Stimulated activated CD4-positive, alpha-beta T cell treated with anti-CD3 and anti-CD28 coated beads, Interleukin-15, amount 100 ng/mL, for 48 hours (primary cell): ENCODE measurements at places on chromosomes 2 and 18.

DNA sequence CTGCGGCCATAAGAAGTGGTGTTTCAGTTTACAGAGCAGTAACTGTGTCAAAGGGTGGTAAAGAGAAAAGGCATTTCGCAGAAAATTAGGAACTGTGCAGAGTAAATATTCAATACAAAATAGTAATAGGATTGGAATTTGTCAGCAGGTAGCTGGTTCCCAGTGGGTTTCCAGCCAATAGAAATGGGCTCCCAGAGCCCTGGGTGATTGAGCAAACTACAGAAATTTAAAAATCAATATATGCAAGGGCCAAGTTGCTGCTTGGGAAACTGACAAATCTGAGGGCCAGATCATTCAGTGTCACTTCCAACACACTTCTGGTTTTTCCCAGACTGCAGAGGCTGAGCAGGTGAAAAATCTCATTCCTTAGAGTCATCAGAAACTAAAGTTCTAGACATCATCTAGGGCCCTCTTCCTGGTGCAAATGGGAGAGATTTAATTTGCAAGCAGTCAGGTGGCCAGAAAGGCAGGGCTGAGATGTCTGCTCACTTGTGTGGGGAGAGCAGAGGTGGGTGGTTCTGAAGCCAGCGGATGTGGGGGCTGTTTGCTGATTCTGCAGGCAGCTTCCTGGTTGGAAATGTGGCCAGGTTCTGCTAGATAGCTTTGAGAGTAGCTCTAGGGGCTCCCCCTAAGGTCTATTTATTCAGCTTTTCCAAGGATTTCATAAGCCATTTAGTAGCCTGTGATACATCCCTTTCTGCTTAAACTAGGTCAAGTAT is 182.4 kb downstream of the NCK2 start:
- DNase-seq, result peak; percentile 37

DNA sequence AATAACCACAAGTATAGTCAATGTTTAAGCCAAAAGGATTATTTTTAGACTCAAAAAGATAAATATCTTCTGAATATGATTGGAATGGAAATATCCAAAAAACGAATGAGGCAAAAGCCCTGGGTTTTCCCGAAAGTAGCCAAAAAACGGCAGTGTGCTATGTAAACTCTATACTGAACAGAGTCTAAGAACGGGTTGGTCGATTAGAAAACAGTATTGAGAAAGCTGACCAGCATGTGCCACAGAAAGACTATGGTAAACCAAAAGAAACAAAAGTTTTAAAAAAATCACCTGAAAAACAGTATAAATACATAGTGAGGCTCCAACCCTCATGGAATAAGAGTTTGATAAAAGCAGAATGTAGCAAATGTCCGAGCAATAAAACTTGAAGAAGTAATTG is 92.0 kb upstream of the DLGAP1 start:
- DNase-seq, result no peak

DNA sequence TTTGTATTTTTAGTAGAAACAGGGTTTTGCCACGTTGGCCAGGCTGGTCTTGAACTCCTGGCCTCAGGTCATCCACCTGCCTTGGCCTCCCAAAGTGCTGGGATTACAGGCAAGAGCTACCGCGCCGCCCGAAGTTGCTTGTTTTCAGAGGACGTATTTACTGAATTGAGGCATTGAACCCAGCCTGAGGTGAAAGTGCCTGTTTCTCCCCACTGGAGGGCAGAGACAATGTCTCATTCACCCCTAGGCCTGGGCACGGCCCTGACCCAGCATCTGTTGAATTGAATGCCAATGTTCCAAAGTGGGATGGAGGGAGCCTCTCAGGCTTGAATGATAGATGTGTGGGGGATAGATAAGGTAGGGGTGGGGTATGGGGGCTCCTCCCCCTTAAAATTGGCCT is 4.5 kb upstream of the TMBIM1 start:
- no peak for DNase-seq

- no peak for DNase-seq
These were observed 70.4 kb upstream of the ST3GAL5 start for GRCh38 chr2:85959185-85959584.

DNA sequence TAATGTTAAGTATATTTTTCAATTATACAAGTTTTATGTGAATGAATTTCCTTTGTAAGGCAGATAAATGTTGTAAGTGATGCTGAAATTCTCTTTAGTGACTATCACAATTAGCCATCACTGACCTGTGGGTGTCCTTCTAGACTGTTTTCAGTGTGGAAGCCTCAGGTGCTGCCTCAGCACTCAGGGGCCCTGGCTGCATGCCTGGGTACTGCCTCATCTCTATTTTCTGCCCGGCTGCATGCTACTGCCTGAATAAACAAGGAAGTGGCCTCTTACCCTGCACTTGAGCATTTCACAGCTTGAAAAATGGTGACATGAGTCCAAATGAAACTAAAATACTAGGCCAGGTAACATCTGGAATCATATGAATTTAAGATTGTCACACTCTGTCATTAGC is 787.6 kb upstream of the SALL3 start:
- no peak for DNase-seq

DNA sequence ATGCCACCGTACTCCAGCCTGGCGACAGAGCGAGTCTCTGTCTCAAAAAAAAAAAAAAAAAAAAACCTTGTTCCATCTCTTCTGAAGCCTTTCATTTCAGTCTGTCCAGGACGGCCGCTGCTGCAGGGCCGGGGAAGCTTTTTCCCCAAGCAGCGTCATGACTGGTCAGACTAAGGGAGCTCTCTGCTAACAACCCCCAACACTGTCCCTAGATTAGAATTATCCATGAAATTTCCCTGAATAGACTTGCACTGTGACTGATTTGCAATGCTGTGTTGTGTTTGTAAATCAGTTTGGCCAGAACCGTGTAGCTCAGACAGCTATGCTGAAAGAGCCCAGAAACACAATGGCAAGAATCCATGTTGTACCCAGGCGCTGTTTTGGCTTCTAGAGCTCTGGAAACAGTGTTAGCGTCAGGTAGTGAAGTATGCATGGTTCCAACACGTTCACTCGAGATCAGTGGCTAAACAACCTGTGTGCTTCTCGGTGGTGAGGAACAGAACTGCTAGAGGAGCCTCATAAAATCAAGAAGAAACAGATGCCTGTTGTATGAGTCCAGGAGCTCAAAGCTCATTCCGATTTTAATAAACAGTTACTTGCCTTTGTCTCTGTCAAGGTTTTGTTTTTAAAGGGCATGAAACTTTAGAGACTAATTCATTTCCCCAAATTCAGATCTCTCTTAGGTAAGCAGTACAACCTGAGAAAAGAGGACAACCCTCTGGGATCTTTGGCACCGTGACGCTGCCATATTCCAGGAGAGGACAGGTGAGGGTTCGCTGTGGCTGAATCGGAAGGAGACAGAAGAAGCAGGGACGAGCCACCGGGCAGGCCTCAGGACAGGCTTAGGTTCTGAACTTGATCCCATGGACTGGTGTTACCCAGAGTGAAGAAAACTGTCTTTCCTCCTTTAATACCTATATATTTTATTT is 43.5 kb downstream of the GORASP2 start:
- DNase-seq, result no peak

GRCh38 chr2:32825291-32825712 is 121.5 kb upstream of the LTBP1 start:
- DNase-seq, result no peak
